ENCODE measurements at places on chromosomes 16 and 17.

- no peak for DNase-seq
Measured at GRCh38 chr16:17817943-17818342, 347.2 kb upstream of the XYLT1 start.

DNA sequence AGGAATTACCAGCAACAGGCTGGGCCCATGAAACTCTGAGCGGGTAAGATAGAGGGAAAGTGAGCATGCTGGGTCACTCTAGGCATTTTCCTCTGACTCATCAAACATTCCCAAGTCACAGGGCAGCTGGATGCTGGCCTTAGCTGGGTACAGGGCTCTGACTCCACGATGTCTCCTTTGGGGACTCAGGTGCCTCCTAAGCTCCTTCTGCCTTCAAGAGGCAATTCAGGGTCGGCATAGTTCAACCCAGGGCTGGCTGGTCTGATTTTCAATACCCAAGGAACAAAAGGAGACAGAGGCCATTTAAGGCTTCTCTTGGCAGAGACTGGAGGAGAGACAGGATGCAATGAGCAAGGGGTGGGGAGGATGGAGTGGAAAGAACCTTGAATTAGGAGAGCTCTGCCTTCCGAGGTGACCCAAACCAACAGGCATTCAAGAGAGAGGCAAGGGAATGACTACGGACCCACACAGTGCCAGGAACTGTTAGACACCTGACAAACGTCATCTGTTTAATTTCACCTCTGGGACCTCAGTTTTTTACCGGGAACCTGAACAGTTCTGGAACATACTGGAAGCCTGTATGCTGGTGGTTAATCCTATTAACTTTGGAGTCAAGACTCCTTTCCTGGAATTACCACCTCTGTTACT is 910 bp downstream of the WBP2 start:
- DNase-seq = no peak

DNA sequence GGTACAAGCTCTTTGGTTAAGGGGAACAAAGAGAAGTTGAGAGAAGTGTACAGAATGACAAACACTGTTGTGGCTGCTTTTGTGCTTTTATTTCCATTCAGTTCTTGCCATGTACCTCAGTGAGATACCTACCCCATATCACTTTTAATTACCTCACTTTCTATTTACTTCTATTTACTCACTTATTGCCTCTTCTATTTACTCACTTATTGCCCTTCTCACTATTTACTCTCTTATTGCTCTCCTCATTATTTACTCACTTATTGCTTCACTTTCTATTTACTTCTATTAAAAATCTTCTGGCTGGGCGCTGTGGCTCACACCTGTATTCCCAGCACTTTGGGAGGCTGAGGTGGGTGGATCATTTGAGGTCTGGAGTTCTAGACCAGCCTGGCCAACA is 41.9 kb downstream of the MBTD1 start:
- DNase-seq = no peak

GRCh38 chr16:10971560-10971961 is 27.2 kb downstream of the CLEC16A start:
- DNase-seq = no peak

DNA sequence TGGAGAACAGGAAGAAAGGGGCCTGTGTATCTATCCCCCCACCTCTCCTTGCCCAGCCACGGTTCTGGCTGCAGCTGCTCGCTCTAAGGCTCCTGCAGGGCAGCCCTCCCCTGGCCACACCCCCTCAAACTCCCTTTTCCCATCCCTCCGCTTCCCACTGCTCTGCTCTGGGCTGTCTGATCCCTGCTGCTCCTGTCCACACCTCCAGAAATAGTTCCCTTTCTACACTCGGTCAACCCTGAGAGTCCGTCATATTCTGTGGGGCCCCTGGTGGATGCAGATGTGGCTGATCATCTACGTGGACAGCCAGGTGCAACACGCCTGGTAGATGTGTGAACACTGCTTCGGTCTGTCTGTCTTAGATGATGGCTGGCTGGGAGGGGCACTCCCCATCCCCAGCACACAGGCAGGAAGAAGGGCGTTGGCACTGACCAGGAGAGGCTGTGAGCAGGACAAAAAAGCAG is 19.3 kb upstream of the KRT19 start:
- no peak for DNase-seq

DNA sequence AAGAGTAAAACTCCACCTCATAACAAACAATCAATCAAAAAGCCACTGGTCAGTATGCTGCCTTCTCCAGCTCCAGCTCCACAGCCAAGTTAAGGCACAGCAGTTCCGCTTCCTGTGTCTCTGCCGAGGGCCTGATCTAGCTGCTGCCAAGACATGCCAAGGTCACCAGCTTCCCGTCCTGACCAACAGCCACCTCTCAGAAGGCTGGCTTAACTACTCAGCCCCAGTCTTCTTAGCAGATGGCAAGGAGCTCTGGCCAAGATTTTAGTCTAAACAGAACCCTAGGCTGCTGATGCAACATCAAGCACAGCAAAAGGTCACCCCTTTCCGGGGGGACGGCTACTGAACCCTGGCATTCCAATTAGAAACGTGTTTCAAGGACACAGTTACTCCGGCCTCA is 17.7 kb upstream of the MNT start:
- no peak for DNase-seq

- no peak for DNase-seq
Measured at GRCh38 chr17:74150428-74151025, 53.0 kb upstream of the RPL38 start.

DNA sequence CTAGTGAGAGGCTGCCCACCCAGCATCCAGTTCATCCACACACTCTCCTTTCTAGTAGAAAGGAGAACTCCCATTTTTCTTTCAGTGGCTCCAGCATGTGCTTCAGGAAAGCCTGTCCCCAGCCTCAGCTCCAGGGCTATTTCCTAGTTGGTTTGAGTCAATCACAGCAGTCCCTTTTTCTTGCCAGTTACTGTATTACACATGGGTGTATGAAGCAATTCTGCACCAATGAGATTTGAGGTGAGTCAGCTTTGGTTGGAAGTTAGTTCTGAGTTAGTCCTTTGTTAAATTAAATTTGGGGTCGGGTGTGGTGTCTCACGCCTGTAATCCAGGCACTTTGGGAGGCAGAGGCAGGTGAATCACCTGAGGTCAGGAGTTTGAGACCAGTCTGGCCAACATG is 24.8 kb downstream of the RAD51D start:
- DNase-seq = no peak

- DNase-seq = no peak
Measured at GRCh38 chr17:7440834-7441195, 1.5 kb downstream of the FGF11 start.

GRCh38 chr16:66751053-66751302 is 431 bp downstream of the DYNC1LI2 start:
- no peak for DNase-seq

DNA sequence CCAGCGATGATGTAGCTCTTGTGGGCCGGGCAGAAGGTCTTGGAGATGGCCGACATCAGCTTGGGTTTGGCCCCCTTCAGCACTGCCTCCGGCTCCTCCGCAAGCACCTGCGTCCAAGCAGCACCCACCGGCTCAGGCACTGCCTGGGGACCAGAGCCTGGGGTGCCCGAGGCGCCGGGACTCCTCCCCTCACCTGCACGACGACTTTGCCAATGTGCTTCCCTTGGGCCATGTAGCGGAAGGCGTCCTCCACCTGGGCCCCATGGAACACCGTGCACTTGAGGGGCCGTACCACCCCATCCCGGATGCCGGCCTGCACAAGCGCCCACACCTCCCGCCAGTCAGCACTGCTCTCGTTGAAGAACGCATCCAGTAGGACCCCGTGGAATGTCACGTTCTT is 15.0 kb downstream of the FASN start:
- DNase-seq = no peak

DNA sequence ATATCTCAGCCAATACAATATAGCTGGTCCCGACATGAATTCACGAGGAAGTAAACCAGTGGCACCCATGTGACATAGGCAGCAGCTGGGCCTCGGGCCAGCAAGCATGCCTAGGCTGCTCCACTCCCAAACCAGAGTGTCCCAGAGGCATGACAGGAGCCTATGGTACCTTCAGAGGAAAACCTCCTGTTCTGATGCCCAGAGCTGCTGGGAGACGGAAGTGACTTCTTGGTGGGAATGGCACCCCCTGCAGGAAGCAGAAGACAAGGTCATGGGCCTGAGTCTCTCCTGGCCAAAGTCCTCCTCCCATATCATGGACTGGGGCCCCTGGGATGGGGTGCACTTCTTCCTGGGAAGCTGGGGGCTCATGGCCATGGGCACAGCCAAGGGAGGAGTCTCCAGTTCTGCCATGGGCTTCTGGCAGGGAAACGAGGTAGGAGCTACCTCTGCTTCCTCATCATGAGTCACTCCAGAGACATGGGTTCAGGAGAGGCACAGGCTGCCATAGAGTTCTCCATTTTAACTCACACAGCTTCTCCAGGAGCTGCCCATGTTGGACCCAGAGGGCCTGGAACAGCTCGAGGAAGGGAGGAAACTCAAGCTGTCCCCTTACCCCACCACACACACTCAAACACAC is 13.4 kb downstream of the FBF1 start:
- DNase-seq = peak; percentile 63

- no peak for DNase-seq
Measured at GRCh38 chr17:30378241-30378824, 394 bp upstream of the CPD start.

DNA sequence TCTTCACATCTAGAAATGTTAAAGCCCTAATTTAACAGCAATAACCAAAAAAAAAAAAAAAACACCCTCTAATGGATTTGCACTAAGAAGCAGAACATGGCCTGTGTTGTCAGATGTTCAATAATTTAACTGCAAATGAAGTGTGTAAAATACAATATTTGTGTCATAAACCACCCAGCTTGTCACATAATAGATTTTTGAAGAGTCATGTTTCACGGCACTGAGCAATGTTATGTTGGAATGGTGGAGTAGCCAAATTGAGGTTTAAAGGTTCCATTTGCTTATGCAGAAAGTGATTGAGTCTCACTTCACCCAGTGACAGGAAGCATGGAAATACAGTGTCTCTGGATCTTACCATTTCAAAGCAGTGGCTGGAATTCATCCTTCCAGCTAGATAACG is 173.2 kb upstream of the XYLT1 start:
- DNase-seq = no peak

- no peak for DNase-seq
Measured at GRCh38 chr16:28264656-28265055, 27.7 kb upstream of the SBK1 start.

- DNase-seq = no peak
Measured at GRCh38 chr16:69941251-69942098, 9.7 kb upstream of the CLEC18A start.

DNA sequence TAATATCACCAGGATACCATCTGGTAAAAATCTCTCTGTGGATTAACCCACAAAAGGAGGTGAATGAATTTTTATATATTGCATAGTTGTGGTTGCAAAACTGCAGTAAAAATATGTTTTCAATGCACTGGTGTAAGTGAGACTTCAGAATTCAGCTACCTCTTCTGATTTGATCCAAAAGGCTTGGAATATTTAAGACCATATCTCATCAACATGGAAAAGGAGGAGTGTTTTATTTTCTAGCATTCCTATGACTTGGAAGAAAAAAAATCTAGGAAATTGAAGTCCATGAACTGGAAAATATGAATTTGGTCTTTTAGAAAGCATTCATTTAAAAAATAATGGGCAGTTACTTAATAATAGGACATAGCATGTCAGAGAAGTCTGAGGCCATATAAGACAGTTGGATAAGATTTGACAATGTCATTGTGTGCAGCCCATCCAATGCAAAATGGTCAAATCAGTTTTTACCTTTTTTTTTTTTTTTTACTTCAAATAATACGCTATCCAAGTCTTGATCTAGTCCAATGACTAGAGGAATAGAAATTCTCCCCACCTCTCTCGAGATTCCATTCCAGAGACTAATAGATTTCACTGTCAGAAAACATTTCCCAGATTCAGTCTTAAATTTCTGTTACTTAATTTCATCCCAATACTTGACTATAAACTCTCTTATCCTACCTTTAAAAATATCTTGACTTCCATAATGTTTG is 364.9 kb upstream of the PMFBP1 start:
- no peak for DNase-seq

DNA sequence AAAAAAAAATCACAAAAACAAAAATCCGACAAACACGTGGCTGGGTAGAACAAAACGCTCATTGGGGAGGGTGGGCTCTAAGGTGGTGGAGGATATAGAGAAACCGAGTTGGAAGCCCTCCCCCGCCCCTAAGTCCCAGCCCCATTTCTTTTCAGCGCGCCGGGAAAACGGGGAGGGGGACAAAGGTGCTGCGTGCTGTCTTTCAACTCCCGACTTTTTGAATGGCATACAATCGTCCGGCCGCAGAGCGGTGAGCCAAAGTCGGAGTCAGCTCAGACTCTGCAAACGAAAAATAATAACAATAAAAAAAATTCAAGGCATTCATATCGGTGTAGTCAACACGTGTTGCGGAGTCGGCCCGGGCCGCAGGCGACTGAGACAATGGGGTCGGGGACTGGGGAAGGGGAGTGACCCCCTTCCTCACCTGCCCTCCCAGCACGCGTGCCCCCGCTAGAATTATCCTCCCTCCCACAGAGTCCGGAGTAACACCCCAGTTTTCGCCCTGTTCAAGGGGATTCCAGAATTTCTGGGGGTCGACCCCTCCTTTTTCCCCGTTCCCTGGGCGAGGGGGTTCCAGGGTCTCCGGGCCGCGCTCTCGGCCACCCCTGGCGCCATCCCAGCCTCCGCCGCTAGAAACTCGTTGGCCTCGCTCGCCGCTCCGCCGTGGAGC is 1.7 kb upstream of the IGF2BP1 start:
- no peak for DNase-seq

- DNase-seq = no peak
Measured at GRCh38 chr16:57646388-57647039, 18.1 kb downstream of the ADGRG1 start.

DNA sequence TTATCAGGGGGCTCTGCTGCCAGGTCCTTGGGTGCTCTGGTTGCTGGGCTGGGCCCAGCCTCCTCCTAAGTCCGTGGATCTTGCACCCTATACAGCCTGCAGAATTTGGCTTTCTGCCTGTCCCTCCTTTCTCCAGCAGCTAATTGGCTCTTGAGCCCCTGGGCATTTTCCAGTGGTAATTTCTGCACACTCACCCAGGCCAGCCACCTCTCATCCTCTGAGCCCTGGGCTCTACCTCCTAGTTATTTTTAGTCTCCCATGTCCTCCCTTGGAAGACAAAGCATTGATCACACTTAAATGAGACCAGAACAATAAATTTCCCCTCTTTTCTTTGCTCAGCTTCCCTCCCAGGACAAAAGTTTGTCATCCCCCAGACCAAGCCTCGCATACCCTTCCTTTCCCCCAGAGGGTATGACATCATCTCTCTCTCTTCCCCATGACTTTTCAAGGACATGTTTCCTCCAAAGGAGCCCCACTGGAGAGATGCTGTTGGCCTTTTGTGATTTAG is 38.1 kb downstream of the C17orf75 start:
- no peak for DNase-seq

DNA sequence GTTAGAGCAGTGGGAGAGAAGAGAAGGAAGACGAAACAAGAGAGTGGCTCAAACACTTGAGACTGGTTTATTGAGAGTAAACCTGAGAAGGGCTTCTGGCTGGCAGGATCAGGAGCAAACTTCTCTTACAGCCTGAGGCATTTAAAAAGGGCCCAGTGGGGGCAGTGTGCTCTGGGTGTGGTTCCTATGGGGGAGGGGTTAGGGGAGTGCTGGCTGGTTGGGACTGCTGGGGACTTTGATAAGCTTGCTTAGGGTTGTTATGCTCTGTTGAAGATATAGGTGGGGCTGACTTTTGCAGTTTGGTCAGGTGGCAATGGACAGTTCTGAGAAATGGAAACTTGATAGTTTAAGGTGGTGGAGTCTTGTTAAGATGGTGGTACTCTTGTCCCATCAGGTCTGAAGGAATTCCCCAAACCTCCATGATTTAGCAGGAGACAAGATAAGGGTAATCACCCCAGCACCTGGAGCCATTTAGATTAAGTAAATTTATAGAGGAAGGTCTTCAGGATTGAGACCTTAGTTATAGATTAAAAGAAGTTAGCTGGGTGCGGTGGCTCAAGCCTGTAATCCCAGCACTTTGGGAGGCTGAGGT is 79.3 kb downstream of the EMP2 start:
- DNase-seq = no peak

Data from 8988T (cell line).